ENCODE measurements at places on chromosomes 12 and 14. TPM values are rescaled to one million over a fixed set of nuclear protein-coding genes. Genes with fewer than 3 reads are reported as not detected.
A peak's percentile ranks its signal among the peaks of the same experiment; 100 is the strongest.

GRCh38 chr12:116306506-116306905, 29.0 kb upstream of the MED13L start:
- DNase-seq, result no peak

DNA sequence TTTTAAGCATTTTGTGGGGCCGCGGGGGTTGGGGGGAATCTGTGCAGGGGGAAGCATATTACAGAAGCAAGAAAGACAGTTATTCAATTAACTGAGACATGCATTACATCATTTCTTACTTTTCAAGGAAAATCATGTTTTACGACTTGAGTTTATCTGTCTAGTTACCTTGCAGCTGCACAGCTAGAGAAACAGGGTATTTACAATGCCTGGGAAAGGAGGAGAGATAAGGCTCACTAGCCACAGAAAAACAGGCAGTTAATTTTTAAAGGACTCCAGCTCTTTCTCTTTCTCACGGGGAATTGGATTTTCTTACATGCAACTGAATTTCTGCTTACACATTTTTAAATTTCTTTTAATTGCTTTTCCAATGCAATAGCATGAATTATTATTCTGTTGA, 22.2 kb downstream of the FCF1 start:
- DNase-seq, result no peak

GRCh38 chr14:35385042-35385839, 19.3 kb downstream of the NFKBIA start:
- peak; percentile 79 for DNase-seq

The AMN gene
- 1.5 TPM for polyA plus RNA-seq

The DEGS2 gene
- polyA plus RNA-seq, result 8.1 TPM

The RFX4 gene
- polyA plus RNA-seq, result not detected

Data from right lung (tissue), 10 donors.